ENCODE measurements at places on chromosomes 11 and 22.

DNA sequence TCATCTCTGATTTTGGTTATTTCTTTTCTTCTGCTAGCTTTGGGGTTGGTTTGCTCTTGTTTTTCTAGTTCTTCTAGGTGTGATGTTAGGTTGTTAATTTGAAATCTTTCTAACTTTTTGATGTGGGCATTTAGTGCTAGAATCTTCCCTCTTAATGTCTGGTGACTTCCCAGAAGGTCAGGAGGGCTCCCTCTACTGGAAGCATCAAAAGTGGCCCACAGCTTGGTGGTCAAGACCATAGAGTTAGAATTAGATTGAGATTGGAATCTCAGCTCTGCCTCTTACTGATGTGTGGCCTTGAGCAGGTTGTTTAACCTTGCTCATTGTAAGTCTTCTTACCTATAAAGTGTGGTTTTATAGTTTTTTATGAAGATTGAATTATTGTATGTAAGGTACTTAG lies 99.3 kb downstream of the FDX1 start:
- no peak for DNase-seq

DNA sequence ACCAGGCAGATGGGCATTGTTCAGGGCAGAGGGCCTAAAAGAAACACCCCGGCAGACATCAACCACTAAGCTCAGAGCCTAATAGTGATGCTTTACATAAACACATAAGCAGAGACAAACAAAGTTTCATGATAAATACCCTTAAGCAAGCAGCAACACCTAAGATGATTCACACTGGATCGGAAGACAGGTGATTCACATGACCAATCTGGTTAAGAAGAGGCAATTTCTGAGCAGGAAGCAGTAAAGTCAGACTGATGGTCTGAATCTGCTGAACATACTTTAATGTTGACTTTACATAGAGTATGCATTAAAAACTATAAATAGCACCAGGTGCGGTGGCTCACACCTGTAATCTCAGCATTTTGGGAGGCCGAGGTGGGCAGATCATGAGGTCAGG lies 56.1 kb downstream of the SYN3 start:
- no peak for DNase-seq

- no peak for DNase-seq
These were observed 5.9 kb upstream of the IFITM3 start for GRCh38 chr11:326592-326841.

DNA sequence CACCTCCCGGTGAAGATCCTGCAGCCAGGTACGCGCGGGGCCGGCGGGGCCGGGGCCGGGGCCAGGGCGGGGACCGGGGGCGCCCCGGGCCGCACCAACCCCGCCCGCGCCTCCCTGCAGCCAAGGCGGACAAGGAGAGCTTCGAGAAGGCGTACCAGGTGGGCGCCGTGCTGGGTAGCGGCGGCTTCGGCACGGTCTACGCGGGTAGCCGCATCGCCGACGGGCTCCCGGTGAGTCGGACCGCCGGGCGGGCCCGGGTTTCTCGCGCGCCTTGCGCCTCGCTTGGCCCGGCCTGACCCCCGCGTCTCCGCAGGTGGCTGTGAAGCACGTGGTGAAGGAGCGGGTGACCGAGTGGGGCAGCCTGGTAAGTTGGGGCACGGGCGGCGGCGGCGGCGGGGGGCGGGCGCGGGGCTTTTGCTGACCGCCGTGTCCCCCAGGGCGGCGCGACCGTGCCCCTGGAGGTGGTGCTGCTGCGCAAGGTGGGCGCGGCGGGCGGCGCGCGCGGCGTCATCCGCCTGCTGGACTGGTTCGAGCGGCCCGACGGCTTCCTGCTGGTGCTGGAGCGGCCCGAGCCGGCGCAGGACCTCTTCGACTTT lies 531 bp downstream of the PIM3 start:
- no peak for DNase-seq

GRCh38 chr11:14577835-14578529 lies 57.8 kb upstream of the PSMA1 start:
- no peak for DNase-seq

DNA sequence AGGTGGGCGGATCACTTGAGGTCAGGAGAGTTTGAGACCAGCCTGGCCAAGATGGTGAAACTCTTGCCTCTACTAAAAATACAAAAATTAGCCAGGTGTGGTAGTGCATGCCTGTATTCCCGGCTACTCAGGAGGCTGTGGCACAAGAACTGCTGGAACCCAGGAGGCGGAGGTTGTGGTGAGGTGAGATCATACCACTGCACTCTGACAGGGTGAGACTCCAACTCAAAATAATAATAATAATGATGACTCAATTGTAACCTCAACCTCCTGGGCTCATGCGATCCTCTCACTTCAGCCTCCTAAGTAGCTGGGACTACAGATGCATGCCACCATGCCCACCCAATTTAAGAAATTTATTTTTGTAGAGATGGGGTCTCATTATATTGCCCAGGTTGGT lies 15.6 kb upstream of the CHRNA10 start:
- DNase-seq, result no peak
